ENCODE measurements at places on chromosomes 12 and 14.

DNA sequence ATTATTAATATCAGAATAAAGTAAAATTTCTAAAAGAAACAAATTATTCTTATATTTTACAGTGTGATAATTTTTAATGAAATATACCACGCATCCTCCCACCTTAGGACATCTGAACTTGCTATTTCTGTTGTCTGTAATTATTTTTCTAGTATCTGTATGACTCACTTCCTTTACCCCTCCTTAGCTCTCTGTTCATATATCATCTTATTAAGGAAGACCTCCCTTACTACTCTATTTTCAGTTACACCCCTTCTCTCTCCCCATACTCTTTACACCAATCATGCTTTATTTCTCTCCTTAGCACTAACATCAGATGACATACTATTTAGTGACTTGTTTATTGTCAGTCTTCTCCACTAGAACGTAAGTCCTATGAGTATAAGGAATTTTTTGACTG, 34.2 kb upstream of the C12orf50 start:
- no peak for DNase-seq

GRCh38 chr14:22802860-22803686, 12.2 kb downstream of the SLC7A7 start:
- no peak for DNase-seq

- no peak for DNase-seq
Observed at GRCh38 chr12:16281157-16281556, 3.7 kb upstream of the SLC15A5 start.

- DNase-seq = peak; percentile 34
Observed at GRCh38 chr12:122021822-122022392, at the start of gene BCL7A. BCL7A (plus strand) TSS chr12:122021884; CDS start chr12:122022092, 208 bp downstream.

GRCh38 chr14:92515546-92516343, 2.2 kb downstream of the RIN3 start:
- no peak for DNase-seq

DNA sequence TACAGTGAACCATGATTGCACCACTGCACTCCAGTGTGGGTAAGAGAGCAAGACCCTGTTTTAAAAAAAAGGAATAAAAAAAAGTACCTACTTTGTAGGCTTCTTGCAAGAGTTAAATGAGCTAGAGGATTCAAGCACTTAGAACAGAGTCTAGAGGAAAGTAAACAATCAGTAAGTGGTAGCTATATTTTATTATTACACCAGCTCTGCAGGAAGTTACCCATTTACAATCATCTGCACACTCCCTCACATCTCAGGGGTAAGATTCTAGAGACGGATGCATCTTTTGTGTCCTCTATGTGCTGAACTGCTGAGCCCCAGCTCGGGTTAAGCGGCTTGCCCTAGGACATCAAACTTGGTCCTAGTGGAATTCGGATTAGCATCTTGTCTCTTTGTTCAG, 67.3 kb downstream of the KCNK10 start:
- DNase-seq = no peak

GRCh38 chr12:47970843-47971242, 7.4 kb downstream of the TMEM106C start:
- no peak for DNase-seq

GRCh38 chr14:95527387-95528002, 7.4 kb upstream of the GLRX5 start:
- DNase-seq = no peak

DNA sequence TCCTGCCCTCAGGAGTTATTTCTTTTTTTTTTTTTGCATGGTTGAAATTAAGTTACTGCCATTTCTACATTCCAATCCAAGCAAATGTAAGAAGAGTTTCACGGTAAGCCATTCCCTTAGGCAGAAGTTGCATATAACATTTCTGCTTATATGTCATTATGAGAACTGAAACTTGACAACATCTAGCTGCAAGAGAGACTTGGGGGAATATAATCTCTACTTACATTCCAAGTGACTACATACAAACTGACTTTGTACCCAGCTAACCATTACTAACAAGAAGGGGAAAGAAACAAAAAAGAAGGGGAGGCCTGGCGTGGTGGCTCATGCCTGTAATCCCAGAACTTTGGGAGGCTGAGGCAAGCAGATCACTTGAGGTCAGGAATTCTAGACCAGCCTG, 7.3 kb upstream of the RESF1 start:
- no peak for DNase-seq
